Esophagus muscularis mucosa (tissue), 4 donors: ENCODE measurements at places on chromosomes 7 and 10. TPM values are rescaled to one million over a fixed set of nuclear protein-coding genes. Genes with fewer than 3 reads are reported as not detected.

DNA sequence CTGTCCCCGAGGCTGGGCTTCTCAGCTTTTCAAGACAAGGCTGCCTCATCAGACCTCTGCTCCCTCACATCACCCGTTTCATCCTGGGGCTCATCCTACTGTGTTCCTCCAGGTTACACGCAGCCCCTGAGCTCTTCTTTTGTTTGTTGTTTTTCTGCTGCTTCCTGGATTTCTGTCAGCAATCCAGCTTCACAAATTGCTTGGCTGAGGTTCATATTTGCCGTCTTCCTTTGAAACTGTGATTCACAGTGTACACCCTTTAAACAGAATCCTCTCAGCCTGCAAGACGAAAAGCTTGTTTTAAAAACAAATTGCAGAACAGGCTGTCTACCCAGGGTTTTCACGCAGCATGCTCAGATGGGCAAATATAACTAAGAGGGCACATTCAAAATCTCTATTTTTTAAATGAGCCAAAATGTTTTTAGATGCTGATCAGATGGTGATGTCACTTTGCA is 39.1 kb upstream of the PARD3 start:
- H3K27me3 ChIP-seq: no peaks in the 10 kb centered on the region
- H3K4me1 ChIP-seq: peaks cover 10% of the 10 kb centered on the region
- peak overlapping the region; percentile 25 for H3K4me3 ChIP-seq

GRCh38 chr10:92787557-92788152 is 60.7 kb upstream of the EXOC6 start:
- no peaks in the 10 kb centered on the region for H3K36me3 ChIP-seq
- H3K4me3 ChIP-seq: no peak overlapping the region
- no peak for DNase-seq
- H3K27ac ChIP-seq: no peak overlapping the region
- H3K4me1 ChIP-seq: no peaks in the 10 kb centered on the region

The ITPRID1 gene
- not detected for total RNA-seq

DNA sequence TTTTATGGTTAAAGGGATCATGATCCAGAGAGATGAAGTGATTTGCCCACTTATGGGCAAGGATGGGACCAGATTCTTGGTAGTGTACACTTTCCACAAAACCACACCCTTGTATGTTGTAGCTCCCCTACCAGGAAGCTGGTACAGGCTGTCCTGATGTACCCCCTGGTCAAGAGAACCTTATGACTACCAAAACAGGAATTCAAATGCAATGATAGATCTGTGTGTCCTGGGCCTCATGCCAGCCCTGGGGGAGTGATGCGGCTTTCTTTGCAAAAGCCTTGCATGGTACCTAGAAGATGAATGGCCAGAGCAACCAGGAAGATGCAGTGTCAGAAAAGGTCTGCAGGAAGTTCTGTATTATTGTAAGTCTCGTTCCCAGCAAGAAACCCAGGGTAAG is 94.9 kb upstream of the AGK start:
- no peaks in the 10 kb centered on the region for H3K36me3 ChIP-seq
- DNase-seq: no peak
- no peaks in the 10 kb centered on the region for H3K27me3 ChIP-seq
- no peaks in the 10 kb centered on the region for H3K4me1 ChIP-seq
- no peak overlapping the region for H3K27ac ChIP-seq

The SFMBT2 gene
- 7.6 TPM for total RNA-seq

- no peak for DNase-seq
- peaks cover 30% of the 10 kb centered on the region for H3K27me3 ChIP-seq
- H3K36me3 ChIP-seq: no peaks in the 10 kb centered on the region
- no peak overlapping the region for H3K27ac ChIP-seq
- H3K4me3 ChIP-seq: no peak overlapping the region
Measured at GRCh38 chr10:131061216-131061615, 250.3 kb downstream of the TCERG1L start.

DNA sequence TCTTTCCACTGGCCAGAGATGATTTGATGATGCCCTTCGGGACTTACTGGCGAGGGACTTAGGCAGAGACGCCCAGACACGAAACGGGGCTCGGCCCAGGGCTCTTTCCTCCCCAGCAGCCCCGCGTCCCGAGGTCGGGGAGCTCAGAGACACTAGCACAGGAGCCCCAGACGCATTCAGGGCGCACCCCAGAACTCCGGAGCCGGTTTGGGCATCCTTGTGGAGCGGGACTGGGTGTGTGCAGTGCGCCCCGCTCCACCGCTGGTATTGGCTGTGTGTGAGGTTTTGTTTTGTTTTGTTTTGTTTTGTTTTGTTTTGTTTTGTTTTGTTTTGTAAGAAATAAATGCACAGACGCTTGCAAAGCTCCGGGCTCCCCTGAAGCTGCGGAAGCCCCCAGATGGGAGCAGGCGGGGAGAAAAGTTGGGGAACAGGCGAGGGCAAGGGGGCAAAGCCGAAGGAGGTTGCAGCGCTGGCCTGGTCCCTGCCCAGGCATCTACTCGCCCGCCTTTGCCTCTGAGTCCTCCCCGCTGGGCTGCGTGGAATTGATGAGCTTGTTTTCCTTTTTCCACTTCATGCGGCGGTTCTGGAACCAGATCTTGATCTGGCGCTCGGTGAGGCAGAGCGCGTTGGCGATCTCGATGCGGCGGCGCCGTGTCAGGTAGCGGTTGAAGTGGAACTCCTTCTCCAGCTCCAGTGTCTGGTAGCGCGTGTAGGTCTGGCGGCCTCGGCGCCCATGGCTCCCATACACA is 1.9 kb upstream of the HOXA5 start:
- H3K4me3 ChIP-seq: no peak overlapping the region
- no peak overlapping the region for H3K27ac ChIP-seq
- no peak for DNase-seq

DNA sequence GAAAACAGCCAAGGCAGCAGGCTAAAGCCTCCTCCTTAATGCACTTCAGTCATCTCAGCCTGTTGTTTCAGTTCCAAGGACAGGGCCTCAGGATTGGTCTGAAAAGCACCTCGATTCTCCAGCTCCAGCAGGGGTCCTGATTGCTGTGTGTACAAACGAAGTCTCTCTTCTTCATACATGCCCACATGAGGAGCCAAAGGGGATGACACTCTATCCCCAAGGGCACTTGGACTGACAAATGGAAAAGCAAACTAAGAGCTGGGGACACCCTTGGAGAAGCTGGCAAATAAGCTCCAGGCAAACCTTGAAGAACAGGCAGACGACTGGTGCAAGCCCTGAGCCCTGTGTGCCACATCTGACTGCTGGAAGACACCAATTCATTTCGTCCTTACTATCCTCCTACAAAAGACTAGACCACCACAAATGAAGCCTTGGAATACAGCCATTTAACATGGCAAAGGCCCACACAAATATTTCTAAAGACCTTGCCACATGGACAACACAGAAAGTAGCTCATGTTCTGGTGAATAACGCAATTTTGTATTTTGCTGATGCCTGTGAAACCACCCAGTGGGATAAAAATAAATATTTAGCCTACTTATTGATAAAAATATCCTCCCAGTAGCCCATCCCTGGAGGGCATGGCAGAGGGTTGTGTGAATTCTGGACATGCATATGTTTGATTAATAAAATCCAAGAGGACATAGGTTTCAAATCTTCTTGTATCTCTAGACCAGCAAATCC is 61.9 kb downstream of the PARD3 start:
- H3K36me3 ChIP-seq: no peaks in the 10 kb centered on the region
- no peak overlapping the region for H3K4me3 ChIP-seq
- H3K27me3 ChIP-seq: no peaks in the 10 kb centered on the region
- DNase-seq: no peak

DNA sequence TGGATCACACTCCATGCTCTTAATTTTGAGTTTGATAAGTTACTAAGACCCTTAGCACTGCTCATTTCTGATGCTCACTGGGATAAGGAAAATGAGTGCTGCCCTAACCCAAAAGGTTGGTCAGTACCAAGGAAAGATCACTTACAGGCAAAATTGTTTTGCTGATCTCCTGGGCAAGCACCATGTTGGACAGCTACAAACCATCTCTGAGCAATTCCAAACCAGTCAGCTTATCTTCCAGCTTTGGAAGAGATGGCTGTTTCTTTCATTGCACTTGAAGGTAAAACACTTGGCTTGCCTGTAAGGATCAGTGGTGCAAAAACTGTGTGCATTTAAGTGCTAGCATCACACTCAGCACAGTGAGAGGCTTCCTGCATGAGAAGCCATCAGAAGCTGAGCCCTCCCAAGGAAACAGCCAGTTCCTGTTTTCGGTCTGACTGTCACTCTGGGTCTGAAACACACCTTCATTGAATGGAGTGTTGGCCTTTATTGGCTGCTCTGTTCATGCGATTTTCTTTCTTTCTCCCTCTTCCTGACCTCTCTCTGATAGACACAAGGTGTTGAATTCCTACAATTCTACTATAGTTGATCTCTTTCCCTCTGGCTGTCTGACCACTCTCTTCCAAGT is 126.4 kb upstream of the GHITM start:
- H3K4me1 ChIP-seq: no peaks in the 10 kb centered on the region
- DNase-seq: no peak
- H3K36me3 ChIP-seq: no peaks in the 10 kb centered on the region
- no peak overlapping the region for H3K27ac ChIP-seq
- no peaks in the 10 kb centered on the region for H3K27me3 ChIP-seq

DNA sequence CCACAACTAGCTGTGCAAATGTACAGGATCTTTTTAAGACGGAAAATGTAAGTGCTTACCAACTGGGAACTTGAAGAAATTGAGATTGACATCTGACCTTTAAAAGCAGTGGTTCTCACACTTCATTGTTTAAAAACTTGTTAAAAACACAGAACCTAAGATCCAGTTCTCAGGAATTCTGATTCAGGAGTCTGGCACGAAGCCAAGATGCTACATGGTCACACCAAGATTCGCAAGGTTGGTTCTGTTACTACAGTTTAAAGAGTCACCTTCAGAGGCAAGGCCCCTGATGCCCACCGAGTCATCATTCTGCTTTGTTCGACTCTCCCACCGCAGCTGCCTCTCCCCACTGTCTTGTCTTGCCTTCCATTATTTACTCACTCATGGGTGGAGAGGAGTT is 113.3 kb downstream of the GLI3 start:
- no peak overlapping the region for H3K4me3 ChIP-seq
- no peaks in the 10 kb centered on the region for H3K4me1 ChIP-seq
- DNase-seq: no peak
- no peaks in the 10 kb centered on the region for H3K36me3 ChIP-seq
- H3K27ac ChIP-seq: no peak overlapping the region

The OGDHL gene
- total RNA-seq: 0.42 TPM

The NFKB2 gene
- total RNA-seq: 18.7 TPM

The HABP2 gene
- total RNA-seq: not detected

DNA sequence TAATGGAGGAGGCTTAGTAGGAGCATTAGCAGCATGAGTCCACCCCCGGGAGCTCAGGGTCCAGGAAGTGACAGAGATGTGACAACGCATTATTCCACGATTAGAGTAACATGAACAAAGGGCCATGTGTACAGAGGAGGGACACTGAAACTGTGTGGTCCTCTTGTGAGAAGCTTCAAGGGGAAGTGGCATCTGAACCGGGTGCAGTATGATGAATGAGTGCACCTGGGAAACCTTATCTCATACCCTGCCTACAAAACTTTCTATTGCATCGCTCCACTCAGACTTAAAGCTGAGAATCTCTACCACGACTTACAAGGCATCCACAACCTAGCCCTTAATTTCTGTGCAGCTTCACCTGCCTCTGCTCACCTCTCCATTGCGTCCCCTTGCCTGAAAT is 115.3 kb upstream of the AMPH start:
- H3K27me3 ChIP-seq: no peaks in the 10 kb centered on the region
- no peak overlapping the region for H3K4me3 ChIP-seq
- no peaks in the 10 kb centered on the region for H3K4me1 ChIP-seq
- no peak overlapping the region for H3K27ac ChIP-seq
- H3K36me3 ChIP-seq: peaks cover 11% of the 10 kb centered on the region
- no peak for DNase-seq

GRCh38 chr10:119375574-119376272 is 166.8 kb downstream of the RGS10 start:
- H3K4me1 ChIP-seq: peaks cover 53% of the 10 kb centered on the region
- peaks cover 2% of the 10 kb centered on the region for H3K36me3 ChIP-seq
- H3K27ac ChIP-seq: peak overlapping the region; percentile 67
- H3K4me3 ChIP-seq: no peak overlapping the region
- no peaks in the 10 kb centered on the region for H3K27me3 ChIP-seq
- DNase-seq: no peak

The PRKG1 gene
- total RNA-seq: 46.1 TPM

GRCh38 chr7:114835861-114836260 is 86.0 kb upstream of the MDFIC start:
- H3K36me3 ChIP-seq: no peaks in the 10 kb centered on the region
- H3K4me1 ChIP-seq: no peaks in the 10 kb centered on the region
- no peak overlapping the region for H3K4me3 ChIP-seq
- H3K27ac ChIP-seq: no peak overlapping the region
- DNase-seq: no peak

The PCGF6 gene
- 12.0 TPM for total RNA-seq

DNA sequence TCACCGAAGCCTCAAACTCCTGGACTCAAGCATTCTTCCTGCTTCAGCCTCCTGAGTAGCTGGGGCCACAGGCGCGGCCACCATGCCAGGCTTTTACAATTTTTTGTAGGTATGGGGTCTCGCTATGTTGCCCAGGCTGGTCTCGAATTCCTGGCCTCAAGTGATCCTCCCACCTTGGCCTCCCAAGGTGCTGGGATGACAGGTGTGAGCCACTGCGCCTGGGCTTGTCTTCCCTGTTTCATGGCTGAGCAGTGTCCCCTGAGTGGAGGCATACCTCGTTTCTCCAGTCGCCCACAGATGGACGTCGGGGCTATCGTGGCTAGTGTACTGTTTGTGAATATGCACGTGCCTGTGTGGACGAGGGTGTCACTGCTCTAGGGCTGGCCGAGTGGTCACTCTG is 11.3 kb downstream of the INPP5A start:
- peaks cover 88% of the 10 kb centered on the region for H3K4me1 ChIP-seq
- no peak overlapping the region for H3K4me3 ChIP-seq
- DNase-seq: no peak
- H3K36me3 ChIP-seq: no peaks in the 10 kb centered on the region

DNA sequence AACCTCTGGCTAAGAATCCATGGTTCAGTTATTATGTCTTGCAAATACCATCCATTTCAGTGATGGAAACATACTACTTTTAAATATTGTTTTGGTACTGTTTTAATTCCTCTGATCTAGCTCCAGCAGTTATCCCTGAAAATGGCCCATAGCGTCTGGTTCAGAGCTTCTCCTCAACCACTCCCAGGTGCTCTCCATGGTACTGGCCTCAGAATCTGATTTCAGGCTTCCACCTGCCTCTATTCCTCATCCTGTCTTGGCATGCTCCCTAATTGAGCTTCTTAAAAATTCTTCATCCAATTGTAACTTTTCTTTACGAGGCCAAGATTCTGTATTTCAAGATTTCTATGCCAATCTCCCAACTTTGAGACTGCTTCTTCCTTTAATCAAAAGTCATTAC is 236.3 kb downstream of the HTR7 start:
- H3K36me3 ChIP-seq: no peaks in the 10 kb centered on the region
- no peak overlapping the region for H3K4me3 ChIP-seq
- no peak overlapping the region for H3K27ac ChIP-seq
- no peaks in the 10 kb centered on the region for H3K4me1 ChIP-seq

The KCNH2 gene
- 41.5 TPM for total RNA-seq

The CPEB3 gene
- 11.0 TPM for total RNA-seq

The ANXA8L1 gene
- total RNA-seq: not detected
